ENCODE measurements at places on chromosomes 12 and 14. TPM values are rescaled to one million over a fixed set of nuclear protein-coding genes. Genes with fewer than 3 reads are reported as not detected.

The AP1G2 gene
- 222 TPM for total RNA-seq

The GNG2 gene
- 243 TPM for total RNA-seq

- no peak for DNase-seq
Observed at GRCh38 chr14:75155169-75155568, 21.2 kb downstream of the TMED10 start.

- DNase-seq = no peak
Observed at GRCh38 chr14:64422756-64423155, 34.6 kb downstream of the MTHFD1 start.

GRCh38 chr14:95101736-95102679 lies 55.3 kb downstream of the DICER1 start:
- no peak for DNase-seq

GRCh38 chr12:83320350-83320749 lies 633.6 kb downstream of the TMTC2 start:
- DNase-seq = no peak

DNA sequence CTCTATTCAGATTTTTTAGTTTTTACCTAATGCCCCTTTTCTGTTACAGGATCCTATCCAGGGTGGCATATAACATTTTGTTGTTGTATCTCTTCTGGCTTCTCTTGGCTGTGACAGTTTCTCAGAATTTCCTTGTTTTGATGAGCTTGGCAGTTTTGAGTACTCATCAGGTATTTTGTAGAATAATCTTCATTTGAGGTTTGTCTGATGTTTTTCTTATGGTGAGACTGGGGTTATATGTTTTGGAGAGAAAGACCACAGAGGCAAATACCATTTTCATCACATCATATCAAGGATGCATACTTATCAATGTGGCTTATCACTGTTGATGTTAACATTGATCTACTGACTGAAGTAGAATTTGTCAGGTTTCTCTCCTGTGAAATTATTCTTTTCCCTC lies 14.0 kb upstream of the LYZ start:
- DNase-seq = no peak

- peak; percentile 67 for DNase-seq
Observed at GRCh38 chr14:64879635-64880220, at the start of gene SPTB. Gene SPTB (minus strand): TSS chr14:64879907. CDS start chr14:64823094, 56,813 bp downstream.

DNA sequence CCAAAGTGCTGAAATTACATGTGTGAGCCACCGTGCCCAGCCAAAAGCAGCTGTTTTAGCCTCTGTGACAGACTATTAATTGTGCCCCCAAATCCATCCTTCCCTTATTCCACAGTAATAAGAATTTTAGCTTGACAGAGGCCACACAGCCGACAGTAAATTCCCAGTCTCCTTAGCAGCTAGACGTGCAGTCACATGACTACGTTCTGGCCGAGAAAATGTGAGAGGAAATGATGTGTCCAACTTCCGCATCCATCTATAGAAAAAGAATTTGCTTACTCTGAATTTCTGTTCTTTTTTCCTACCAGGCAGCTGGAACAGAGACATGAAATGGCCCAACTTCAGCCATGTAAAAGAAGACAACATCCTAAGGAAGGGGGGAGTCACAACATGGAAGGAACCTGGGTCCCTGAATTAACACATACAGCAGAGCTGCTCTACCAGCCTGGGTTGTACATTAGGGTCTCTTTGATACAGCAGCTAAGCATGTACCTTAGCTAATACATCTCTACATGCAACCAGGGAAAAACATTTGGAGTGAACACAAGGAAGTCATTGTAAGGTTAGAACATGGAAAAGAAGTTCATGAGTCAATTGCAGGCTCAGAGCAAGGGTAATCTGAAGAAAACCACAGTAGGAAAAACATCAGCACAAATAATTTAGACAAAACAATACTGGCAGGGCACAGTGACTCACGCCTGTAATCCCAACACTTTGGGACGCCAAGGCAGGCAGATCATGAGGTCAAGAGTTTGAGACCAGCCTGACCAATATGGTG lies 35.5 kb downstream of the CIT start:
- DNase-seq = no peak

- peak; percentile 25 for DNase-seq
Observed at GRCh38 chr14:98946940-98947339, 325.1 kb downstream of the BCL11B start.

GRCh38 chr12:25434515-25434914 lies 118.6 kb downstream of the LMNTD1 start:
- DNase-seq = no peak

GRCh38 chr12:76002598-76003354 lies 28.8 kb downstream of the PHLDA1 start:
- no peak for DNase-seq
